CD4-positive, alpha-beta T cell treated with Interleukin-6 at 100 ng/mL for 8 hours (primary cell): ENCODE measurements at places on chromosomes 6 and 20.

GRCh38 chr6:43937236-43938177, 167.5 kb downstream of the VEGFA start:
- no peak for DNase-seq

- DNase-seq = no peak
These were observed 17.5 kb downstream of the SLC52A3 start for GRCh38 chr20:750801-751200.

DNA sequence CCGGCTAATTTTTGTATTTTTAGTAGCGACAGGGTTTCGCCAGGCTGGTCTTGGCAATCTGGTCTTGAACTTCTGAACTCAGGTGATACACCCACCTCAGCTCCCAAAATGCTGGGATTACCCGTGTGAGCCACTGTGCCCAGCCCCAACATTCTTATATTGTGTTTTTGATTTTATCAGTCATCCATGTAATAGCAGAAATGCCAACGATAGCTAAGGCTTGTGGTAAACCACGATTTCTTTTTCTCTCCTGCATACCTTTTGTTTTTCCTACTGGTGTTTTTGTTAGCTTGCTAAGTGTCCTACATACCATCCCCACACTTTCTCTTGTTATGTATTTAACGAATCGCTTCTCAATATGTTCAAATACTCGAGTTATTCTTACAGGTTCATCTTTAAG, 12.1 kb downstream of the PHACTR2 start:
- no peak for DNase-seq

- DNase-seq = no peak
These were observed 119.6 kb downstream of the CDH4 start for GRCh38 chr20:61371501-61372136.

DNA sequence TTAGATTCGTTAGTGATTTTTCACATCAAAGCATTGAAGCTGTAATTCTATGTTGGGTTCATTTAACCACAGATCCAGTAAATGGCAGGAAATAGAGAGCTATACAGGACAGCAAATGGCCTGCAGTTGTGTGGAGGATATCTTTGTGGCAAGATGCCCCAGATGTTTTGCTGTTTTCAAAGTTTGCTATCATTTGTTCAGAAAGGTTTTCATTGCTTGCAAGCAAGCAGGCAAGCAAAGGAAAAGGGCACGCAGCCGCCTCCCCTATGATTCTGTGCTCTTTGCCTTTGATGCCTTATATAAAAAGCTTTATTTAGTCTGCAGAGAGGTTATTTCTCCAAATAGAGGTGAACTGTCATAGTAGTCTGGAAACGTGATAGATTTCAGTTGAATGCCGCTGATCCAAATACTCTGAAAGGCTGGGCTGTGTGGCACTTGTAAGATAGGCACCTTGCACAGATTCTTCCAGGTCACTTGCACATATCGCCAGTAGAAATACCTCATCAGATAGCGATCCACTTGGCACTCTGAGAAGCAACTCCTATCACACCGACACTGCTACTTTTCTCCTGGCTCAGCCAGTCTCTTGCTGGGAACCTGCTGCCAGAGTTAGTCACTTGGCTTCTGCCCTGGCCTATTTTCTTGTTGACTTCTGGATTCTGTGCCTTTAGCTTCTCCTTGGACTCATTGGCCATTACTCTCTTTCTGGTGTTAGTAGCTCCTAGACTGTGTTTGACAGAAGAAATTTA, 66.4 kb downstream of the UTRN start:
- peak; percentile 35 for DNase-seq

DNA sequence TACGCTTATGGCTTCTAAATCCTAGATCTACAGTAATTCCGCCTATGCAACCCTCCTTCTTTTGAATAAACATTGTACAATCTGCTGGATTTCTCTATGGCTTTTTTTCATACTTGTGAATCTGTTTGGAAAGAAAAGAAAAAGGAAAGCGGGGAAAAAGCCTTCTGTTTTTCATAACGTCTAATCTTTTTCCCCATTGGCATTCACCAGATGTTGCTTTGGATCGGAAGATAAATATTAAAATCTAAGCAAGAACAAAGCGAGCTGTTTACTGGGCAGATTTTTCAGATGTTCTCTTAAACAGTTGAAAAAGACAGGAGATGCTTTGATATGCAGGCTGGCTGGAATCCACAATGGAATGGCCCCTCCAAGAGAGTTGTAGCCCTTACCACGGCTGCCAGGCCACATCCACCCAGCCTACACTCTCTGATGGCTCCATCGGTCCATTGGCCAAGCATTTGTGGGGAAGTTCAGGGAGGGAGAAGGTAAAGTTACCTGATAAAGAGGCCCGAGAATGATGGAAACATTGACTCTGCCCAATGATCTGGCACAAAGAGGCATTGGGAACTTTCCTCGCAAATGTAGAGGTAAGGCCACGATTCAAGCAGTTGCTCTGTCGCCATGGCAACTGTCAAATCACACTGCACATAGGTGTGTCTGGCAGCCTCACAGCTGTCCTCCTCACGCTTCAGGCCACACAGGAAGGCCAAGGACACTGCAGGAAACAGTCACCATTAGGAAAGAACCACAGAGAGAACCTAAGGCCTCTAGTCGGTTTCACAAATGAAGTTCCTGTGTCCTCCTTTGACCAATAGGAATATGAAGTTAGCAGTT, 70.3 kb downstream of the PKHD1 start:
- no peak for DNase-seq

DNA sequence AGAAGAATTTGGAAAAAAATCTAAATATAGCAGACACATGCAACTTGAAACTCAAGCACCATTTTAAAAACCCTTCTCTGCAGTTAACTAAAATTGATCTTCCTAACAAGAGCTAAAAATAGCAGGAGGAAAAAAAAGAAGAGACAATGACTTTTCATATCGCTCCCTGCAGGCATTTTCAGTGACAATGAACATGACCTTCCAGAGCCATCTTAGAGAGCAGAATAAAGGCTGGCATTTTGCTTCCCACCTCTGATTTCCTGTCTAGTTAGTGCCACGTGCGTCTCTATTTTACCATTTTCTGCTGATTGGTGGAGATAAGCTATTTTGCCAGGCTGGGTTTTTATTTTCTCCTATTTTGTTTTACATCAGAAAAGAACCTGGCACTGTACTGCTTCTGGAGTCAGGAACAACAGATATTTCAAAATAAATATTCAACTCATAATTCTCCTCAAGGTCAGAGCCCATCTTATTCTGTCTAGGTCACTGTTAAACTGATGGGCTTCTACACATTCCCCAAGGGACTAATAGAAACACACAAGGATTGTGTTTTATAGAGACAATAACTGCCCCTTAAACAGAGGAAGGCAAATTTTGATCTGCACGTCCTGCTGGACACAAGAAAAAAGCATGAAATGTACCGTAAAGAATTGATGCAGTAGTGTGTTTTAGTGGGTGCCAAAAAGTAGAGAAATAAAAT, 70.2 kb upstream of the ENPP5 start:
- no peak for DNase-seq

GRCh38 chr20:45578231-45578630, 853 bp downstream of the WFDC8 start:
- no peak for DNase-seq

GRCh38 chr6:158611541-158612370, 32.8 kb downstream of the DYNLT1 start:
- no peak for DNase-seq

GRCh38 chr6:170205534-170206316, 85.2 kb downstream of the DLL1 start:
- no peak for DNase-seq

DNA sequence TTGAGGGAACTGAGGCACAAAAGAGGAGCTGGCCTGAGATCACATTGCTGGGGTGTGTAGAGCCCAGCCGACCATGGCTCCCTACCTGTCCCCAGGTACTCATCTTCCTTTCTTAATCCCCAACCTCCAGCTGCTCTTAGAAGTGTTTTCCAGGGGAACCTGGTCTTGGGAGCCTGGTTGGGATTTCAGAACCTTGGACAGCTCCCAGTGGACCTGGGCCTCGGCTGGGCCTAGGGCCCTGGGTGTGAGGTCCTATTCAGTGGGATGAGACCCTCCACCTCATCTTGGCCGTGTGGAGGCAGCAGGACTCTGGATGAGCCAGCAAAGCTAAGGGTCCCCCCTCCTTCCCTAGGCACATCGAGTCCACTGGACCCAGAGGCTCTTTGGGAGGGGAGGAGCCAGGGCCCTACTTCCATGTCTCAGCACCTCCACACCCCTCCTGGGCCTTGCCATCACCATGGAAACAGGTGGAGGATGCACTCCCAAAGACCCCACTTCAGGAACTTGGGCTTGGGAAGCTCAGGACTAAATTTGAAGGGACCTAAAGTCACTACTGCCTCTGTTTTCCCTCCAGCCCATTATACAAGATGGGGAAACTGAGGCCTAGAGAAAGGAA, 38.5 kb downstream of the DLGAP4 start:
- no peak for DNase-seq

DNA sequence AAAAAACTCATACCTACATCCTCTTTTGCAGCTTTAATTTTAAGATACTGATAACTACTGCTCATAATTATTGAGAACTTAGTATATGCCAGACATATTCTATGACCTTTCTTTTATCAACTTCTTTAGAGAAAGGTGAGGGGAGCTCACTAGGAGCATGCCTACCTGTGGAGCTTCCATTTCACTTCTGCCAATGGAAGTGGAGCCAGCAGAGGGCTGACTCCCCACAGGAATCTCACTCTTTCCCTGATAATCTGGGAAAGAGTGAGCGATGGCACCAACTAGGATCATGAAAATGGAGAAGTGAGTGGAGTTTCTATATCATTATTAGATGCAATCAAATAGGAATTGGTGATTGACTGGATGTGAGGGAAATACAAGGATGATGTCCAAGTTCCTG, 484.9 kb downstream of the LMBRD1 start:
- no peak for DNase-seq

DNA sequence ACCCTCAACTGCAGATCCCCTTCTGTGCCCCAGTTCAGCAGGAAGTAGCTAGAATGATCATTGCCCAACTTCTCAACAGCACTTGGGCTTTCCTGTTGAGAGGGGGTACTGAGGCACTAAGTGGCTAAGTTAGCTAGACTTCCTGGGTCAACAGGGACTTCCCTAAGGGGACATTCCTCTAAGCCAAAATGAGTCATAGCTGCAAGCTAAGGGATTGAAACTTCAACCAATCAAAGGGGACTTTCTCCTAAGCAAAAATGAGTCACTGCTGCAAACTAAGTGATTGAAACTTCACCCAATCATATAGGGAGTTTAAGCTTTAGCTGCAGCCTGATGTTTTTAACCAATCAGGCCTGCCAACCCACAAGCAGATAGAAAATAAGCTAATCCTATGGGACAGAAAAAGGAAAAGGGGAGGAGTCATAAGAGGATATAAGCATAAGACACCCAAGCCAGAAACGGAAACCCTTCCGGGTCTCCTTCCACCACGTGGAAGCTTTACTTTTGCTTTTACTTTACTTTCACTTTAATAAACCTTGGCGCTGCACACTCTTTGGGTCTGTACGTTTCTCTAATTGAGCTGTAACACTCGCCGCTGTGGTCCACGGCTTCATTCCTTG, 659.0 kb upstream of the HS3ST5 start:
- DNase-seq = no peak

- DNase-seq = no peak
These were observed 33.2 kb downstream of the VEGFA start for GRCh38 chr6:43803055-43803782.

- no peak for DNase-seq
These were observed 98.0 kb upstream of the NHSL1 start for GRCh38 chr6:138597336-138597735.

DNA sequence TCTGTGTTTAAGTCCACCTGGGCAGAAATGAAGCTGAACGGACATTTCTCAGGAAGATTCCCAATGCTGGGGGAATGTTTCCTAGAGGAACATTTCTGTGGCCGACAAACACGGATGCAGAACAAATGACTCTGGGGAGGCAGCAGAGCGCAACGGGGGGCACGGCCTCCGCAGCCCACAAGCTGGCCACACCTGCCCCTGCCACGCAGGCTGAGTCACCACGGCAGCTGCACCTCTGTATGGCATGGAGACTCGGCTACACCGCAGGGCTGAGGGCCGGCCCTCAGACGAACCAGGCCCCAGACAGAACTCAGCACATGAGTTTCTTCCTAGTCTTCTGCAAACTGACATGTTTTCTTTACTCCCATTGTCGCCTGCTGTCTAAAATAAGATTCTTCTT, 10.0 kb upstream of the PRR18 start:
- DNase-seq = no peak

GRCh38 chr20:10654630-10655029, 19.2 kb downstream of the JAG1 start:
- DNase-seq = no peak

- no peak for DNase-seq
These were observed 22.9 kb upstream of the RIPK1 start for GRCh38 chr6:3045369-3045768.

- DNase-seq = no peak
These were observed 5.2 kb downstream of the FAXC start for GRCh38 chr6:99344289-99344688.

DNA sequence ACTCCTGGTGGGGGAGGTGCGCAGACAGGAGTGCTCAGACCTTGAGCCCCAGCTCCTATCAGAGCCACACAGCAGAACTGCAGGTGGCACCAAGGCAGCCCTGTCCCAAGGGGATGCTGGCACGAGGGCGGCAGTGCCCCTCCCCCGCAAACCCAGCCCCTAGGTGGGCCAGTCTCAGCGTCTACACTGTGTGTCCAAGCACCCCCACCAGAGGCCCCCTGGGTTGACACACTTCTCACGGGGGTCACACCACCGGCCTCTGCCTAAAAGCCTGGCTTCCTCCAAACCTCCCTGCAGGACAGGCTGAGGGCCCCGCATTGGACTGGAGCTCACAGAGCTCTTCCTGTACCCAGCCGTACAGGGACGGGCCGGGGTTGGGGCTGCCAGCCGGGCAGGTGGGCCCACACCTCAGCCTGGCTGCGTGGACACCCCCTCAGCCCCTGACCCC, 8.1 kb downstream of the SLC2A4RG start:
- no peak for DNase-seq

DNA sequence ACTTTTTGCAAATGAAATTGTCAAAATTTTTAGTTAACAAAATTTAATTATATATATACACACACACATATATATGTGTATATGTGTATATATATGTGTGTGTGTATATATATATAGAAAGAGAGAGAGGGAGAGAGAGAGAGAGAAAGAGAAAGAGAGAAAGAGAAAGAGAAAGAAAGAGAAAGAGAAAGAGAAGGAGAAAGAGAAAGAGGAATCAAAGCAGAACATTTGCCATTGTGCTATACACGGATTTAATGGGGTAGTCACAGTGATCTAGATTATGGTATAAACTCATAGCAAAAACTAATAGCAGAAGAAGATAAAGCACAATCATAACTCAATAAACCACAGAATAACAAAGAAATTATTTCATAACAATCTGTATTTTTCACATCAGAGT, 126.7 kb downstream of the DST start:
- DNase-seq = no peak

DNA sequence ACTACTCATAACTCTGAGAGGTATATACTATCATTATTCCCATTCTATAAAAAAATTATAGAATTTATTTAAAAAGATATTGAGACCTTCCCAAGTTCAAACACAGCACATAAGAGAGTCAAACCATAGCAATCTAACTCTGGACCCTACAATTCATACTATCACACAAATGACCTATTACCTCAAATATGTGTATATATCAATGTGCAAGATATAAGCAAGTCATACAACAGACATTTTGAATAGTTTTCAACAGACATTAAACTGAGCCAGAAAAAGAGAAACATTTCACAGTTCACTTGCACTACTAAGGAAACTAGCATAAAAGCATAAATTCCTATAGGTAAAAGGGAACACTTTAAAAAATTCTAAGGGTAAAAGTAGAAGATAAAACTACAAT, 11.7 kb downstream of the PHIP start:
- no peak for DNase-seq

- no peak for DNase-seq
These were observed 76.5 kb upstream of the SUPT3H start for GRCh38 chr6:45454008-45454911.

- DNase-seq = no peak
These were observed 218.4 kb downstream of the LMBRD1 start for GRCh38 chr6:69578361-69578890.
